Fibroblast of the aortic adventitia (primary cell): ENCODE measurements at places on chromosomes 2 and 18.

- no peak for DNase-seq
Observed at GRCh38 chr2:149271575-149271974, 58.8 kb upstream of the LYPD6 start.

DNA sequence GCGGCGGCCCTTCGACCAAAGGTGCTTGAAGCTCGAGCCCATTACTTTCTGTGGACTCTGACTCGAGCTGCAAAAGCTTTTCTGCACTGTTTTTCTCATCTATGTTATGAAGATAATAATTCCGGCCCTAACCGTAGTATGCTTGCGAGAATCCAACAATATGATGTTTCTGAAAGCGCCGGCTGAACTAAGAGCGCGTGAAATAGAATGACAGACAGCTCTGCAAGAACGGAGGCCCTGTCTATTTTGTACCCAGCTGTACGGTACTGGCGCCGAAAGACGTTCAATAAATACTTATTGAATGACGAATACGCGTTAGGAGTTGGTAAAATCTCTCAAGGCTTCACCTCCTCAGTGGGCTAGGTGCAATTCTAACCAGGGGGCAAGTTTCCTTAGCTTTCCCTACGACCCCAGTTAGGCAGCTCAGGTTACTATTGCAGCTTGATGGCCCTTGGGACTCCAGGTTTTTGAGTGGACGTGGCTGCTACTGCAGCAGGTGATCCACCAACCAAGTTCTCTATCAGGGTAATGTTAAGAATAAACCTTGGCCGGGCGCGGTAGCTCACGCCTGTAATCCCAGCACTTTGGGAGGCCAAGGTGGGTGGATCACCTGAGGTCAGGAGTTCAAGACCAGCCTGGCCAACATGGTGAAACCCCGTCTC is 570 bp downstream of the SCRN3 start:
- DNase-seq: peak; percentile 17

GRCh38 chr18:63619661-63620060 is 24.4 kb downstream of the SERPINB4 start:
- peak; percentile 63 for DNase-seq

DNA sequence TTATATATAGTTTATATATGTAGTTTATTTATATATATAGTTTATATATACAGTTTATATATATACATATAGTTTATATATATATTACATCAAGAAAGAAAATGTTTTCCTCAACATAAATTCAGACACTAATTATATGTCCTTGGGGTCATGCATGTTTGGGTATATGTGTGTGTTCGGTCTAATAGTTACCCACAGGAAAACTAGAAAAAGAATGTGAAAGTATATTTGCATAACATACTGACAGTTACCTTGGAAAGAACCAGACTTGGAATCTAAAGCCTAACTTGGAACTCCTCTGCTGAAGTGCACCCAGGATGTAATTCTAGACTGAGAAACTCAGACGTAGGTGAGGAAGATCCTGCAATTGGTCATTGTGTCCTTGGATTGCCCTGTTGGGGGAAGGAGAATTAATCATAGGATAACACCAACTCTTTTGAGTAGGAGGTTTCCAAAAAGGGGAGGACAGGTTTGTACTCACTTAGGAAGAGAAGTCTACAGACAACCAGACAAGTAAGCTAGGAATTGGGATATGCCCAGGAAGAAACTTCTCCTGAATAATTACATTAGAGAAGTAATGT is 8.9 kb upstream of the SLC25A12 start:
- no peak for DNase-seq

DNA sequence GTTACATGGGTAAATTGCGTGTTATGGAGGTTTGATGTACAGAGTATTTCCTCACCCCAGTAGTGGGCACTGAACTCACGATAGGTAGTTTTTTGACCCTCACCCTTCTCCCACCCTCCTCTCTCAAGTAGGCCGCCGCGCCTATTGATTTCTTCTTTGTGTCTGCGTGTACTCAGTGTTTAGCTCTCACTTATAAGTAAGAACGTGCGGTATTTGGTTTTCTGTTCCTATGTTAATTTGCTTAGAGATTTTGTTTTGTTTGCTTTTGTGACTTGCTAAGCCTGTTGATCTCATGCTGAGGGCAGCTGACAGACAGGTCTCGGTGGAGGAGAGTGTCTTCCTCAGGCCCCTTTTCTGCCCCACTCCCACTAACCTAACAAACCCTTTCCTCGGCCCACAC is 36.2 kb downstream of the ACOXL start:
- no peak for DNase-seq

- DNase-seq: no peak
Observed at GRCh38 chr2:149365931-149366583, 35.7 kb downstream of the LYPD6 start.

- no peak for DNase-seq
Observed at GRCh38 chr18:12049978-12050811, 43.4 kb upstream of the ANKRD62 start.

- DNase-seq: no peak
Observed at GRCh38 chr2:119914266-119914665, 98.6 kb upstream of the EPB41L5 start.

DNA sequence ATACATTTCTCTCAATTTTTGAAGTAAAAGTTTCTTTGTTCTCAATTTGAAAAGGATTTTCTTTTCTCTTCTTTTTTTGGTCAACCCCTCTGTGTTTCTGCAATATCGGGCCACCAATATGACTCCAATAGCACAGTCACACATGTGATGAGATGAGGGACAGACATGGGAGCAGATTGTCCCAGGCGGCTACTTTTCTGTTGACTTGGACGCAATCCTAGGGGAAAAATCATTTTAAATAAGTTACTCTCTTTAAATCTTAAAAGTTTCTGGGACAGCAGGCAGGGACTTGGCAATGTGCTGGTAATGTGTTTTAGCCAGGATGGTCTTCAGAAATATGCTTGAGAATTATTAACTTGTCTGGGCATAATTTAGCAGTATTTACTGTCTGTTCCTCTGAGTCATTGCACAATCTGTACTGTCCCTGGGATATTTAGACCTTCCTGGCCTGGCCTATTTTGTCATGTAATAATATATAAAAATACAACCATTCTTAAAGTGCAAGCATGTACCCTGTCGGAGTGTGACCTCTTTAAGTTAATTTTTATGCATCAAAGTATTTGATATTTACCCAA is 388.5 kb upstream of the FANCL start:
- no peak for DNase-seq

- DNase-seq: no peak
Observed at GRCh38 chr2:138058427-138058826, 94.2 kb downstream of the HNMT start.

DNA sequence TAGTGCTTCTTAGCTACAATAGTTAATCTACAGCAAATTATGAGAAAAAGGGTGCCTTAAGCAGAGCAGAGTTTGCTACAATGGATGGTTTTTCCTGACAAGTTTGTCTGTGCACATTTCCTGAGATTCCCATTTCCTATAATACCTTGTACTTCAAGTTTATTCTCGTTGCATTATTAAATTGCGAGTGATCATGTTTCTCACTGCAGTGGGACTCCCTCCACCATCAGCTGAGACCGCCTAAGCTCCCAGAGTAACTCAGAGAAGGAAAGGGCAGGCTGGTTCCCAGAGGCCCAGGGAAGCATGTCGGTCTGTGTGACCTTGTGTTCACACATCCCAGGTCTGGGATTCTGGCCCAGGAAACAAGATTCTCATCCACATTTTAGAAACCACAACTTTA is 162.1 kb downstream of the ARL4C start:
- DNase-seq: no peak

GRCh38 chr18:25658476-25658875 is 306.5 kb upstream of the ZNF521 start:
- no peak for DNase-seq

- peak; percentile 99 for DNase-seq
Observed at GRCh38 chr18:3983351-3983969, 471.6 kb downstream of the DLGAP1 start.

DNA sequence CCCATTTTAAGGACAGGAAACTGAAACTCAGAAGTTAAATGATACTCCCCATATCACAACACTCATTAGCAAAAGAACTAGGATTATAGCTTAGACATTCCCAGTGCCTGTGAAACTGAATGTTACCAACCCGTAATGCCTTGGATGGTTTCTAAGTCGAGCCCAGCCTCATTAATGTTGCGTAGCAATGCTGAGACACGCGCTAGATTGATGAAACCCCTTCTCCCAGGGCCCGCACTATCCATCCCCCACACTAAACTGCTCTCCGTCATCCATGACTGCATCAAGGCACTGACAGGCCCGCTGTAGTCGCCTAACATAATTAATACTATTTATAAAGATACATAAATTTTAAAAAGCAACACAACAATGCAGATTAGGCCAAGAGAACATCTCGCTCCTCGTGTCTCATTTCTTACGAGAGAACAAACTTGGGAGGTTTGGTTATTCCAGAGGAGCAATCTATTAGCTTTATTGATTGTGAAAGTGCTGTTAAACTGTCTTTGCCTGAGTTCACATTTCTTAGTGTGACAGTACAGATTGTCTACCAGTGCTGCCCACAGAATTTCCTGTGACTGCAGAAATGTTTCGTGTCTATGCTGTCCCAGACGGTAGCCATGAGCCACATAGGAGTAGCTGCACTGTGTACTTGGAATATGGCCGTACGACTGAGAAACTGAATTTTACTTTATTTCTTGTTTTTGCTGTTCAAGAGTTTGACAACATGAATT is 312.2 kb upstream of the RAB12 start:
- DNase-seq: no peak

GRCh38 chr18:77811503-77811902 is 561.9 kb downstream of the GALR1 start:
- DNase-seq: no peak

DNA sequence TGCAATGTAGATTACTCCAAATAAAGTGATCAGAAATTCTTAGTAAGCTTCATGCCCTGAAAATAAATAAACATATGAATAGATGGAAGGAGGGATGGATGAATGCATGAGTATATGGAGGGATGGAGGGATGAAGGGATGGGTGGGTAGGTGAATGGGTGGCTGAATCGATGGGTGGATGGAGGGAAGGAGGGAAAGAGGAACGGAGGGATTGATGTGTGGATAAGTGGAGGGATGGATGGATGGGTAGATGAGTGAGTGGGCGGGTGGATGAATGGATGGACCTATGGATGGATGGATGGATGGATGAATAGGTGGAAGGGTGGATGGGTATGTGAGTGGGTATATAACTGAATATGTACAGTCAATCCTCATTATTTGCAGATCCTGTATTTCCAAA is 276.7 kb upstream of the ACVR2A start:
- DNase-seq: no peak

- DNase-seq: no peak
Observed at GRCh38 chr2:144660518-144661316, 140.8 kb upstream of the ZEB2 start.

DNA sequence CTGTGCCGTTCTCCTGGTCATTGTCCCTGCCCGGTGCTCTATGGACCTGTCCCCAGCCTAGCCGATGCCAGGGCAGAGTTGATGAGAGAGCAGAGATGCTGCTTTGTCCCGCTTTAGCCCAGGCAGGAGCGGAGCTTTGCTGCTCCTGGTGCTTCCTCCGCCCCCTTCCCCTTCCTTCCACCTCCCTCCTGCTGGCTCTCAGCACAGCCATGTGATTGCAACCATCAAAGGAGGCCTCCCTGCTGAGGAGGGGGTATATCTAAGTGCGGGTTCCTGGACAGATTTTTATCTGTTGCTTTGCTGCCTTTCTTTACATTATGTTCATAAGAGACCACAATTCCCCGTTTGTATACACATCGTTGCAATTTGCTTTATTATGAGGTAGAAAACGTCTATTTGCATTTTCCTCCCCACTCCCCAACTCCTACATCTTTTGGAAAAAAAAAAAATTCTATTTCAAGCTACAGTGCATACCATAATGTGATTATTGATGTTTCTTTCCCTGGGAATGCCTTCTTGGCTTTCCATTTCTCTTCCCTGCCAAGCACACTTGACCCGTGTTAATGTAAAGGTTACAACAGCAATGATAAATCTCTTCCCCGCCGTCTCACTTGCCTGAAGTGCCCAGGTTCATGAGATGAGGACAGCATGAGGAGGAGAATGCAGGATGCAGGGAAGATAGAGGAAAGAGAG is 25.4 kb downstream of the ALPK2 start:
- DNase-seq: peak; percentile 58

DNA sequence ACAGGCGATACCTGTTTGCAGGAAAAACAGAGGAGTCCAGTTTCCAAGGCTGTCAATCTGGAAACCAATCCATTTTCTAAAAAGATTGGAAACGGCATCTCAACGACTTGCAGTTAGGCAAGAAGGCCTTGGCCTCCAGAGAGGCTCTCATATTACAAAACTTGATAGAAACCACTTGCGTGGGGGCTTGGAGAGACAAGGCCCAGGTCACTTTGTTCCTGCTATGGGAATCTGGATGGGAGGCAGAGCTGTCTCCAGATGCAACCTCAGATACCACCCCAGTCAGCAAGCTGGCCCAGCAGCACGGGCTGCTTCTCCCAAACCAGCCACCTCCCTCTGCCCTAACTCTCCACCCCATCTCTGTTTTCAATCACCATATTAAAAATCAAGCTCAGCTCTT is 298.8 kb downstream of the TNS1 start:
- DNase-seq: no peak

- no peak for DNase-seq
Observed at GRCh38 chr2:184504252-184504651, 94.1 kb upstream of the ZNF804A start.

GRCh38 chr2:156736950-156737349 is 300.8 kb downstream of the GPD2 start:
- no peak for DNase-seq

GRCh38 chr2:59754011-59754735 is 799.3 kb downstream of the BCL11A start:
- no peak for DNase-seq

DNA sequence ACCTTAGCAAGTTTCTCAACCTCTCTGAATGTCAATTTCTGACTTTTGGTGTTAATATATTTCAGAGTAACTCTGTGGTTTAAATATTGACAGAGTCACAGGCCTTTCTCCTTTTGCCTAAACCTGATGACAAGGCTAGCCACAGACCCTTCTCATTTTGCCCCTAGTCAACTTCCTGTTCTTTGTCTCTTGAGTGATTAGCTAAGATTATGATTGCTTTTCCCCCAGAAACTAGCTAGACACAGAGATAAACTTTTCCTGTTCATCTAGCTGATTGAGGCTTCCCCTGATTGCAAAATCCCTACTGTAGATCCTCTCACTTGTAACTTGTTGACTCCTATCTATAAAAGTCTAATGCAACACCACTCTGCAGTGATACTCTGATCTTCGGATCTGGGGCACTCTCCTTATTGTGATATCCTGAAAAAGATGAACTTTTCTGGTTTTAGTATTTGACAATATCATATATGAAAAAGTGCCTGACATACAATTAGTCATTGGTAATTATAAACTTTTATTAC is 241.4 kb downstream of the ZNF385B start:
- DNase-seq: no peak
